ENCODE measurements at places on chromosomes 1 and 21.
A peak's percentile ranks its signal among the peaks of the same experiment; 100 is the strongest.

DNA sequence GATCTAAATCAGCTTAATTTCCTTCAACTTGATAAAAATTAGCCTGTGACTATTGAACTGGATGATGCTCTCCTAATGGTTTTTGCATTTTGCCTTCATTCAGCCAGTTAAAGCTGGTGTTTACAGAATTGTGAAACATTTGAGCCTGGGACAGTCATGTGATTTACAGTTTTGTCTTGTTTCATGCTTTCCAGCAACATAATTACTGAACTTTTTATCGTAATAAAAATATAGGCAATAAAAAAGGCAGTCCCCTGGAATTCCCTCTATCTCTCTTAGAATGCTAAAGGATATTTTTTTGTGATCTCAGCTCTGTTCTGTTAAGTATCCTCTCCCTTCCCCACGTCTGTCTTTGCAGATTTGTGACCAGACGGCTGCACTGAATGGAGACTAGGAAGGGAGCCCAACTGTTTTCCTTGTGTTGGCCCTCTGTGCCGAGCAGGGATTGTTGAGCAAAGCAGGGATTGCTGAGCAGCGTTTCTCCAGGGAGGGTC lies 70.3 kb upstream of the RGL1 start:
- DNase-seq: no peak

DNA sequence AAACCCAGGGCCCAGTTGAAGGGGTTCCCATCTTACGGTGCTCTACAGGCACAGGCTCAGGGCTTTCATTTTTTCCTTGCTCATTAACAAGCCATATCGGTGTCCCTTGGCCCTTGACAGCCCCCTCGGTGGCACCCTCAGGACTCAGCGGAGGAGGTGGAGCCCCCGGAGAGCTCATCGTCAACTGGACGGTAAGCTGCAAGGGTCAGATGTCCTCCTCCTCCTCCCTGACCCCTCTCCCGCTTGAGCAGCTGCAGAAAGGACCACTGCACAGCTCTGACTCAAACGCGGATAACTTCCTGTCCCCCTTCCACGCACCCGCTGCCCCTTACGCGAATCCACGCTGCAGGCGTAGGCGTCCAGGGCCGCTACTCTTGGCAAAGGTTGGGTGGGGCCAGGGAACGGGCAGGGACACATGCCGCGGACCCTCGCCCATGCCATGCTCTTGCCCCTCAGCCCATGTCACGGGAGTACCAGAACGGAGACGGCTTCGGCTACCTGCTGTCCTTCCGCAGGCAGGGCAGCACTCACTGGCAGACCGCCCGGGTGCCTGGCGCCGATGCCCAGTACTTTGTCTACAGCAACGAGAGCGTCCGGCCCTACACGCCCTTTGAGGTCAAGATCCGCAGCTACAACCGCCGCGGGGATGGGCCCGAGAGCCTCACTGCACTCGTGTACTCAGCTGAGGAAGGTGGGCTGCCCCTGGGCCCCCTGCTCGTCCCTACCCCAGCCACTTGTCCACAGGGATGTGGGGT lies 14.7 kb downstream of the TMEM81 start:
- DNase-seq: no peak

GRCh38 chr1:2646837-2647236 lies 14.0 kb upstream of the MMEL1 start:
- no peak for DNase-seq

DNA sequence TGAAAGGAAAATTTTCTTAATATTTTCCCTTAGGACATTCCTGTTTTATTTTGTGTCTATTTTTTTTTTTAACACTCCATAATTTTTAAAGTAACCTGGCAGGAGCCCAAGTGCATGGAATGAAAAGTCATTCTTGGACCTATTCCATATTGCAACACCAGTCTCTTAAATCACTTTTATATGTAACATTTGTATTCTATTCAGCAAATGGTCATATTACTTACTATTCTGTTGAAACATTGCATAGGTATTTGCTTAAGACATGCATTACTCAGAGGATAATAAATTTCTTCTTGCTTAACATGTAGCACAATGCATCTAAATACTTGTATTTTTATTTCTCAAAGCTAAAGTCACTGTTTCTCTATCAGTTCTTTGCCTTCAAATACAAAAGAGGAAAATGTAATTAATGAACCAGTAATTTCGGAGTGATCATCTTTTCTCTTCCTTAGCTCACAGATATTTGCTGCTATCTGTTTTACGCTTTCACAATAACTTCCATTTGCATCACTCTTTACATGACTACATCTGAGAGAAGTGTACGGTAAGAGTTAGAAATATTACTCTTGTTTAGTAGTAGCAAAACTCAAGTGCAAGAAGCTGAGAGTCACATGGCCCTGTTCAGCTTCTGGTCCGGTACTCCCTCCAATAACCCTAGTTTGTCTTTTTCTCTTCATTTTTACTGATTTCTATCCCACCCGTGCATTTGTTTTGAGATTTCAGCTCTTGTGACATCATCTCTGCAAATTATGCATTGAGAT lies 394.8 kb downstream of the USP25 start:
- no peak for DNase-seq

DNA sequence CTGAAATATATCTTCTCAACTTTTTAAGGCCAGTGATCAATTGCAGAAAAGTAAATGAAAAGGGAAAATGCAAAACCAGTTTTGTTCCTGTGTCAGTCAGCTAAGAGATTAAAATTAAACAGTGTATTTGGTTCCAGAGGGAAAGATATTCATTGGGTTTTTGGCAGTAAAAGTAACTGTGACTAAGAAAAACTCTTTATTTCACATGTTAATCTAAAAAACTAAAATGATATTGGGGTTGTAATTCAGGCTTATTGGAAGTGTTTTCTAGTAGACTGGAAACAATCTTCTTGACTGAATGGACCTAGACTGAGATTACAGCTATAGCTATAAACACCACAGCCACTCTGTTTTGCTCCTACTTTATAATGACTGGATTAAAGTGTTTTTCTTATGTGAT lies 413.9 kb downstream of the ADGRL2 start:
- no peak for DNase-seq

DNA sequence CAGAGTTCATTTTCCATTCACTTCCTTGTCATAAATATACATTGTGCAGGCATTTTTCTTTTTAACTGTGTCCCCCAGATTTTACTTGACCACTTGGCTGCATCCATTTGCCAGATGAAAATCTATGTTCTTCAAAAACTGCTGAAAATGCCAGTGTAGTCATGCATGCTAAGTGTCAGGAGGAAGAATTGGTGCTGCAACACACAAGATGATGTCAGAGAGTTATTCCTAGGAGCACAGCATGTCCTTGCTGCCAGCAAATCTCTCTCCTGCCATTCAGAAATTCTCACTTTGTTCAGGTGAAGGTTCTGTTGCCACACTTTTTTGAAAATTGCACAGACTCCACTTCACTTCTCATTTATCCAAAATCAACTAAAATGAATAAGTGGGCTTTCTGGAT lies 106.4 kb upstream of the MAGI3 start:
- no peak for DNase-seq

DNA sequence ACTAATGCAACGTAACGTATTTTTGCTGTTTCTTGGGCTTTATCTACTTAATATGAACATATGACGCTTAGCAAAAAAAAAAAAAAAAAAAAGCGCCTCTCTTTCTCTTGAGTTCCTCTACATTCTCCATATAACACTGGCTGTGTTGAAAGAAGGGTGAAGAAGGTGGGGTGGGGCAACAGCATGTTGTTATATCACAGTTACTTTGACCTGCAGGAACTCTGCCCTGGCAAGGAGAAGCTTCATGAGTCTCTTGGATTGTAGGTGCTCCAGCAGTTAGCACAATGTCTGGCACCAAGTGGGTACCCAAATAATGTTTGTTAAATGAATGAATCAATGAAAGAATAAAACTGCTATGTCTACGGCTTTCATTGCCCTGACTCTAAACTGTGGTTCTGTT lies 162.6 kb downstream of the ATG4C start:
- no peak for DNase-seq

- no peak for DNase-seq
Measured at GRCh38 chr1:172484252-172484651, 40.4 kb upstream of the PIGC start.

GRCh38 chr1:86156566-86157455 lies at the start of gene COL24A1:
TSS of gene COL24A1 (minus strand) at chr1:86156772. CDS start at chr1:86156396, 376 bp downstream.
- no peak for DNase-seq

GRCh38 chr21:25737421-25737820 lies 2.6 kb downstream of the GABPA start:
- no peak for DNase-seq

- no peak for DNase-seq
Measured at GRCh38 chr1:94797291-94797690, 22.9 kb upstream of the SLC44A3 start.

DNA sequence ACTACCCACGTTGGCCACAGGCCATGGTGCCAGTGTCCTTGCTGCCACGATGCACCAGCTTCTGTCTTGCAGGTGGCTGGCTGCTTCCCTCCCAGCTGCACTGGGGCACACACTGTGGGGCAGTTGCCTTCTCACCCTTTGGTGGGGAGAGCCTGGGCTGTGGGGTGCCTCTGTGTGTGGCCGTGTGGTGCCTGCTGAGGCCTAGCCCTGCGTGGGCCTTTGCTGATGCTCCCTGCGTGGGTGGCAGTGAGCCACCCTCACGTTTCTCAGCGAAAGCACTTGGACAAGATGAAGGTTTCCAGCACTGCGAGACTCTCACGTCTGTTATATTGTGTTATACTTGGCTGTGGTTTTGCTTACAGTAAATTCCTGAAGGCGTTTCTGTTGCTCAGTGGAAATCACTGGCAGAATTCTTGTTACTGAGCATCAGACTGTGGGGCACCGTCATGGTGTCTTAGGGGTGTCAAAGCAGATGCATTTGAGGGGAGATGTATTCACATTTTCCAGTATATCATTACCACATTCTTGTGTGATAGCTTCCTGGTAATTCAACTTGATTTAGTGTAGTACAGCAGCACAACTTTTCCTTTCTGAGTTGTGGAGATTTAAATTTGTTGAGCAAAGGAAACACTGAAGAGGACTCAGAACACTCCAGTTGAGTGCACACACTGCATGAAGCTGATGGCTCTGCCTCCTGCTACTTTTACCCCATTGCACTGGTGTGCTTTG lies 124.7 kb downstream of the PCBP3 start:
- DNase-seq: no peak

GRCh38 chr21:31012133-31013089 lies 25.9 kb downstream of the KRTAP19-8 start:
- no peak for DNase-seq

GRCh38 chr1:12040457-12041051 lies 21.3 kb downstream of the MIIP start:
- DNase-seq: peak; percentile 25

DNA sequence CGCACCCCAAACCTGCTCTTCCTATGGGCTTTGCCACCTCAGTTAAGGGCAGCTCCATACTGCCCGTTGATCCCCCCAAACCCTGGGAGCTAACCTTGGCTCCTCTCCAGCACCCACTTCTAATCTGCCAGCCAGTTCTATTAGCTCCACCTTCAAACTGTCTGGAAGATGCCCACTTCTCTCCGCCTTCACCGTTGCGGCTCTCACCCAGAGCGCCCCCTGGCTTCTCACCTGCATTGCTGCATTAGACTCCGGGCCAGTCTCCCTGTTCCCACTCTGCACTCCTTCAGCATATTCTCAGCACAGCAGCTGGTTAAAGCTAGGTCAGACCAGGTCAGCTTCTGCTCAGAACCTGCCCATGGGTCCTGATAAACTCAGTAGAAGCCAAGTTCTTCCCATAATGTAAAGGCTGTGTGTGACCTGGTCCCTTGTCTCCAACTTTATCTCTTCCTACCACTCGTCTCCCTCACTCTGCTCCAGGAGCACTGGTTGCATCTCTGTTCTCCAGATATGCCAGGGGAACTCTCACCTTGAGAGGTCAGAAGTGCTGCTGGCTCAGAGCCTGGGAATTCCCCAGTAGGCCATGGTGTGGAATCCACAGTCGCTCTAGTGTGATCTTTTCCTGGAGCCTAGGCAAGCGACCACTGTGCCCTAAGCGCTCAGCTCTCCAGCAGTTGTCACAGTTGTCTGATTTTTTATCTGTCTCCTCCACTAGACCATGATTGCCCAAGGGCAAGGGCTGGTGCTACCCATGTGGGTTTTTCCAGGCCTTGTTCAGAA lies 150.3 kb downstream of the HMGB4 start:
- DNase-seq: no peak

DNA sequence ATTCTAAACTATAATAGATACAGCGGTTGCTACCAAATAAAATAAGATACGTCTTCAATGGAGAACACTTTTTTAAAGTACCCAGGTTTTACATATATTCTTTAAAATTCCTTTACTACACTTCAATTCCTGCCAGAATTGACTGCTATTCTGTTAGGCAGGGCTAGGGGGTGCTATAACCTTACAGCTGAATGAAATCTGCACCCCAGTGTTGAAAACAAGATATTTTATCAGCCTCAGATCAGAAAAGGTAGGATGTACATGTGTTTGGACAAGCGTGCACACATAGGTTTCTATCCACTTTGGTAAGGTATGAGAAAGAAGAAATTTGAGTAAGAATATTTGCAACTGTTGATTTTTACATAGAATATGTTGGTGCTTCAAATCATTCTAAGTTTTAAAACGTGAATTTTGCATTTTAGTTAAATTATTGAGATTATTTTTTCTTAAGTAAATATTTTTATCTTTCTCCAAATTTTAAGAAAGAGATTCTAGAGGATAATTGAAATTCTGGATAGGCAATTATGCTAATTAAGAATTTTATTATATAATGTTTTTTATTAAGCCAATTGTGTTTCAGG lies 490.8 kb upstream of the ADGRL4 start:
- DNase-seq: no peak

DNA sequence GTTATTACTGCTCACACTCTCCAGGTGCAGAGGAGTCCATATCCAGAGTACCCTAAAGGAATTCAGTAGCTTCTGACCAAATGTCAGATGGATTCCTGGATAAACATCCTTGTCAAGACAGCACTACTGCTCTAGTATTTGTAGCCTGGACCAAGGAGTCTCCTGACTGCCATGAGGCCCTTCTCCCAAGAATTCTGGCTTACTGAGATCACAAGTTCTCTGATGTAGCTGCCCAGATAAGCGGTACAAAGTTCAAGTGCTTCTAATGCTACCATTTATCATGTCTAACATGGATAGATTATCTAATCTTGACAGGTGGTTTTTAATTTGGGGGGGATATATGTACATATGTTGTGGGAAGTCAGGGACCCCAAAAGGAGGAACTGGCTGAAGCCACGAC lies 196.6 kb upstream of the HMCN1 start:
- DNase-seq: no peak

DNA sequence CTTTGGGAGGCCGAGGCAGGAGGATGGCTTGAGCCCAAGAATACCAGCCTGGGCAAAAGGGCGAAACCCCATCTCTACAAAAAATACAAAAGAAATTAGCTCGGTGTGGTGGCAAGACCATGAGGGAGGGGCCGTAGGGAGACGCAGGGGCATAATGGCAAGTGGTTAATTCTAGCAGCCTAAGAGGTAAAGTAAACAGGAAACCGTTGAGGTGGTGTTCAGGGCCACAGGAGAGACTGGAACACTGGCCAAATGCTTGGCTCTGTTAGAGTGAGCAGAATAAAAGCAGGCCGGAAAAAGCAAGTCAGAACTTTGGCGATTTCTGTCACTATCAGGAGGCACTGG lies 89.2 kb downstream of the RIPK4 start:
- DNase-seq: no peak
